ENCODE measurements at places on chromosomes 6 and 20.

- no peaks in the 10 kb centered on the region for H3K36me3 ChIP-seq
- DNase-seq: no peak
- H3K27ac ChIP-seq: no peak overlapping the region
Measured at GRCh38 chr6:155994086-155994485, 538.4 kb upstream of the NOX3 start.

GRCh38 chr20:48858075-48858790, 30.4 kb upstream of the PREX1 start:
- H3K4me3 ChIP-seq: no peak overlapping the region
- peaks cover 10% of the 10 kb centered on the region for H3K4me1 ChIP-seq
- no peaks in the 10 kb centered on the region for H3K36me3 ChIP-seq
- DNase-seq: peak; percentile 75
- H3K27ac ChIP-seq: no peak overlapping the region

DNA sequence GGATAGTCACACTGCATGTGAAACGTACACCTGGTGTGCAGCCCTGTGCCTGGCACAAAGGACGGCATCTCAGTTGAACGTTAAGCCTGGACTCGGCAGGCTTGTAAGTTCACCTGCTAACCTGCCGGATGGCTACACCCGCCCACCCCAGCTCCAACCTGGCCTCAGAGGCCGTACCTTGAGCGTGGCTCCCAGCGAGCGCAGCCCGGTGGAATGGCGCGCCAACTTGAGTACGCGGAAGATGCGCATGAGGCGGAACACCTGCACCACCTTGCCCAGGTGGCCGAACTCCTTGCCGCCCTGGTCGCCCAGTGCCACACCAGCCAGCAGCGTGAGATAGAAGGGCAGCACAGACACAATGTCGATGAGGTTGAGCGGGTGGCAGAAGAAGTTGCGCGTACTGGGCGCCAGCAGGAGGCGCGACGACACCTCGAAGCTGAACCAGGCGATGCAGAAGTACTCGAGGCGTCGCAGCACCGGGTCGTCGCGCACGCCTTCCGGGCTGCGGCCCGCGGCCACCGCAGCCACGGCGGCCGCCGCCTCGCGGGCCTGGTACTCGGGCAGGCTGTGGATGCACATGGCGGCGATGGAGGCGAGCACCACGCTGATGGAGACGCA, 3.3 kb downstream of the KCNS1 start:
- no peak overlapping the region for H3K27ac ChIP-seq
- H3K4me1 ChIP-seq: no peaks in the 10 kb centered on the region
- no peaks in the 10 kb centered on the region for H3K36me3 ChIP-seq
- peaks cover 17% of the 10 kb centered on the region for H3K27me3 ChIP-seq
- no peak overlapping the region for H3K4me3 ChIP-seq

GRCh38 chr6:142014515-142014914, 118.2 kb upstream of the GJE1 start:
- H3K36me3 ChIP-seq: no peaks in the 10 kb centered on the region
- peak overlapping the region; percentile 59 for H3K4me3 ChIP-seq
- H3K27ac ChIP-seq: no peak overlapping the region
- H3K27me3 ChIP-seq: no peaks in the 10 kb centered on the region
- H3K4me1 ChIP-seq: peaks cover 6% of the 10 kb centered on the region
- peak; percentile 51 for DNase-seq

- H3K27me3 ChIP-seq: no peaks in the 10 kb centered on the region
- no peaks in the 10 kb centered on the region for H3K4me1 ChIP-seq
- no peak overlapping the region for H3K4me3 ChIP-seq
- no peaks in the 10 kb centered on the region for H3K36me3 ChIP-seq
- H3K27ac ChIP-seq: peak overlapping the region; percentile 53
Measured at GRCh38 chr20:38304845-38305447, 990 bp downstream of the BPI start.

- DNase-seq: peak; percentile 93
- H3K4me1 ChIP-seq: no peaks in the 10 kb centered on the region
- no peaks in the 10 kb centered on the region for H3K27me3 ChIP-seq
- H3K4me3 ChIP-seq: no peak overlapping the region
Measured at GRCh38 chr6:36360241-36361054, 23.8 kb upstream of the BNIP5 start.

GRCh38 chr20:45138561-45139300, 14.5 kb upstream of the WFDC12 start:
- H3K27me3 ChIP-seq: no peaks in the 10 kb centered on the region
- no peak overlapping the region for H3K4me3 ChIP-seq
- no peaks in the 10 kb centered on the region for H3K4me1 ChIP-seq
- DNase-seq: peak; percentile 96

DNA sequence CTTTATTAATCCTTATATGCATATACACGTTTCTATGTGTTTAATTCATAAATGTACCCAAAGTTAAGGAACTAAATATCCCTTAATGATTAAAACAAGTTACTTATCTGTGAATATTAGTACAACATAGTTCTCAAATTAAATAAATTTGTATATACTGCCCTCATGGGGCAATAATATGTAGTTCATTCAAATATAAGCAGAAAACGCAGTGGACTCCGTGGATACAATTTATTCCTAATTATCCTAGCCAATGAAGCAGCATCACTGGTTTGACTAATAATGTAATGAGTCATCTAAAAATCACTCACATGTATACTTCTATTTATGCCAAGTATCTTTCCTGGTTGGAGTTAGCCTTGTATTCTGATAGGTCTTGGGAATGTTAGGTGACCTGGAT, 111.6 kb downstream of the TBC1D32 start:
- H3K4me3 ChIP-seq: no peak overlapping the region
- no peak for DNase-seq
- H3K27ac ChIP-seq: no peak overlapping the region
- no peaks in the 10 kb centered on the region for H3K27me3 ChIP-seq
- no peaks in the 10 kb centered on the region for H3K4me1 ChIP-seq

DNA sequence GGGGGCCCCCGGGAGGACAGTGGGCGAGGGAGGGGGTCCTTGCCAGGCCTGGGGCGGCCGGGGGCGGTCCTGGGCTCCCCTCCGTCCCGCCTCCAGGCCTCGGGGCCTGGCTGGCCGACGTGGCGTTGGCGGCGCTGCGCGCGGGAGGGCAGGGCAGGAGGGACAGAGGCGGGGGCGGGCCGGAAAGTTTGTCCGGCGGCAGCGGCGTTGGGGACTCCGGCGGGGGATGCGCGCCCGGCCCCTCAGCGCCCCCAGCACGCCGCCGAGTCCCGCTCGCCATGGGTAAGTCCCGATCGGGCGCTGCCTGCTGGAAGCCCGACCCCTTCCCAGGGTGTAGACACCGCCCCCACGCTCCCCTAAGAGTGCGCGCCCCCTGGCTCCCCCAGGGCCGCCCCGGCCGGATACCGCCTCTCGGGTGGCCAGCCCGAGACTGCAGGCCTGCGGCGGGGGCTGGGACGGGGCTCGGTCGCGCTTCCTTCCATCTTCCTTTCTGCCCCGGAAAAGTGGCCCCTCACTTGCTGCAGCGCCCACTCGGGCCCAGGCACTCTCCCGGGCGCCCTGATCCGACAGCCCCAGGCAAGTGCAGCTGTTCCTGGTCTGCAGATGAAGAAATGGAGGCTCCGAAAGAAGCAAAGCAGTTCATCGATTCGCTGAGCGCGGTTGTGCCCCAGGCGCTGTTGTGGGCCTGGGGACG, at the start of gene SLC2A10:
TSS of gene SLC2A10 (plus strand) at position 191 of the 694 bp plus-strand sequence. CDS start at position 279, 88 bp downstream.
- peak; percentile 84 for DNase-seq
- H3K36me3 ChIP-seq: no peaks in the 10 kb centered on the region
- H3K27me3 ChIP-seq: no peaks in the 10 kb centered on the region

GRCh38 chr6:21023210-21023609, 489.0 kb downstream of the CDKAL1 start:
- peaks cover 10% of the 10 kb centered on the region for H3K36me3 ChIP-seq
- H3K27me3 ChIP-seq: no peaks in the 10 kb centered on the region
- H3K4me1 ChIP-seq: peaks cover 7% of the 10 kb centered on the region
- no peak for DNase-seq

Measured in endodermal cell (in vitro differentiated cells).